ENCODE measurements at places on chromosomes 7 and 10.

DNA sequence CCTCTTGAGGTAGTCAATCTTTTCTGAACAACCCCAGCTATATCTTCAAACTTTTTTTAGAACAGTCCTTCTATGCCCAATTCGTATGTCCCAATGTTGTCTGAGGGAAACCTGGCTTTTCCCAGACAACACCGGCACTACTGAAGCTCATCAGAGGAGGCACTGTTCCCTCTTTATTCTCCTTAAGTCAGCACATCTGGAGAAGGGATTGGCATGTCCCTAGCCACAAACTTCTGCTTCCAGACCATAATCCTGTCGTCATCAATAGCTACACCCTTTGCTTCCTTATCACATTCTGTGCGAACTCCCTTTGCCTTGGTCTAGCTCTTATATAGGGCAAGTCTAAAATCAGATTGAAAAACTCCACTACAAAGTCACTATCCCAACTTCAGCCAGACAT, 22.9 kb downstream of the PON3 start:
- DNase-seq, result no peak

DNA sequence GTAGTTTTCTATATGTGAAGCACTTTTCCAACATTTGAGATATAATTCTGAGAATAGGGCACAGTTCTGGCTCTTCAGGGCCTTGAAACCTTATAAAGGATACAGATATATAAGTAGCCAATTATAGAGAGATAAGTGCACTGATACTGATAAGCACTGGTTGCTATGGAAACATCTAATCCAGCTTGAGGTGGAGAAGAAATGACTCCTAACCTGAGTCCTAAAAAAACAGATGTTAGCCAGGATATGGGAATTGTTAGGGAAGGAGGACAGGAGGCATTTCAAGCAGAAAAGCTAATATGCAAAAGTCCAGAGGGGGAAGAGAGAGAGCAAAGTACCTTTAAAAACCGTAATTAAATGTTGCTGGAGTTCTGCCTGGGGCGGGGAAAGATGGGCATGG, 30.8 kb downstream of the STRIP2 start:
- DNase-seq, result no peak

GRCh38 chr10:12388671-12389070, 39.3 kb downstream of the CAMK1D start:
- no peak for DNase-seq

DNA sequence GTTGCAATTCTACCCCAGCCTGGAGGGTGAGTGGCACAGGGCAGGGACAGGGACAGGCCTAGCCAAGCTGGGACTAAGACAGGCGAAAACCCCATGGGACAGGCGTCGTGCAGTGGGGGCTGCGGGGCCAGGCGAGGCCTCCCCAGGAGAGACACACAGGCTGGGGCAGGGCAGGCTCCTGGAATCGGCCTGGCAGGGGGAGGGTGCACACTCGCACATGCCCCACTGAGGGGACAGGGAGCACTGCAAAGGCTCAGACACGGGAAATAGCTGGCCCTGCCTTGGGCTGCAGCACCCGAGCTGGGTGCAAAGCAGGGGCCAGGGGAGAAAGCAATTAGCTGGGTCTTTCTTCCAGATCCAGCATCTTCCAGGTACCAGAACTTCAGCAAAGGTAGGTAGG, 10.4 kb downstream of the LAT2 start:
- DNase-seq, result no peak

GRCh38 chr10:116742367-116743265, at the start of gene HSPA12A:
Gene HSPA12A (minus strand): TSS chr10:116742566. CDS start chr10:116742469, 97 bp downstream.
- peak; percentile 80 for DNase-seq

- peak; percentile 33 for DNase-seq
Observed at GRCh38 chr7:1193593-1194424, 33.8 kb upstream of the ZFAND2A start.

GRCh38 chr7:142482891-142483658, 225.2 kb upstream of the PRSS58 start:
- peak; percentile 61 for DNase-seq

- no peak for DNase-seq
Observed at GRCh38 chr7:44057849-44058758, 7.3 kb downstream of the PGAM2 start.

- DNase-seq, result no peak
Observed at GRCh38 chr7:21707566-21707965, 164.7 kb downstream of the DNAH11 start.
